ENCODE measurements at places on chromosomes 2 and 18. TPM values are rescaled to one million over a fixed set of nuclear protein-coding genes. Genes with fewer than 3 reads are reported as not detected.

GRCh38 chr2:106193690-106193976 is 468 bp downstream of the UXS1 start:
- DNase-seq, result no peak
- peaks cover 27% of the 10 kb centered on the region for H3K4me1 ChIP-seq
- no peaks in the 10 kb centered on the region for H3K27me3 ChIP-seq
- peak overlapping the region; percentile 83 for H3K27ac ChIP-seq
- H3K4me3 ChIP-seq, result peak overlapping the region; percentile 83

DNA sequence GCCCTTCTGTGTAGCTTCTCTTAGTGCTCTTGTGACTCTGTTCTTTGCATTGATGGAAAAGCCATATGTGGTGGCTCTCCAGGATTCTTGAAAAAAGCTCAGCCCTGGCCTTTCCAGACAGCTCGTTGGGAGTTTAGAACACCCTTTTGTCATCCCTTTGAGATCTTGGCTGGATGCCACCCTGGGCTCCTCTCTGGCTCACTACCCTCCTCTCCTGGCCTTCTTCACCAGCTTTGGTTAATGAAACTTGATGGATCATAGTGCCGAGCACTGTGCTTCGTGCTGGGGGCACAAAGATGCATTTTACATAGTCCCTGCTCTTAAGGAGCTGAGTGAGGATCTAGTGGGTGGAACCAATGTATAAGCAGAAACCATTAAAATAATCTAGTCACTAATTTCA is 15.6 kb upstream of the FHOD3 start:
- H3K27ac ChIP-seq, result no peak overlapping the region
- H3K27me3 ChIP-seq, result no peaks in the 10 kb centered on the region
- no peak for DNase-seq
- H3K36me3 ChIP-seq, result no peaks in the 10 kb centered on the region
- no peak overlapping the region for H3K4me3 ChIP-seq

- H3K27ac ChIP-seq, result peak overlapping the region; percentile 2
- H3K4me3 ChIP-seq, result no peak overlapping the region
- H3K4me1 ChIP-seq, result peaks cover 27% of the 10 kb centered on the region
- no peaks in the 10 kb centered on the region for H3K27me3 ChIP-seq
- no peaks in the 10 kb centered on the region for H3K36me3 ChIP-seq
- DNase-seq, result peak; percentile 36
Observed at GRCh38 chr18:22253676-22254075, 84.3 kb downstream of the GATA6 start.

GRCh38 chr2:177625744-177626650 is 233.4 kb downstream of the AGPS start:
- H3K4me1 ChIP-seq, result no peaks in the 10 kb centered on the region
- no peak for DNase-seq
- no peaks in the 10 kb centered on the region for H3K27me3 ChIP-seq
- no peak overlapping the region for H3K4me3 ChIP-seq
- H3K36me3 ChIP-seq, result no peaks in the 10 kb centered on the region

GRCh38 chr2:232299927-232300674 is 78.5 kb upstream of the ALPP start:
- peaks cover 23% of the 10 kb centered on the region for H3K36me3 ChIP-seq
- DNase-seq, result no peak
- H3K27ac ChIP-seq, result no peak overlapping the region
- H3K4me3 ChIP-seq, result no peak overlapping the region
- no peaks in the 10 kb centered on the region for H3K4me1 ChIP-seq

DNA sequence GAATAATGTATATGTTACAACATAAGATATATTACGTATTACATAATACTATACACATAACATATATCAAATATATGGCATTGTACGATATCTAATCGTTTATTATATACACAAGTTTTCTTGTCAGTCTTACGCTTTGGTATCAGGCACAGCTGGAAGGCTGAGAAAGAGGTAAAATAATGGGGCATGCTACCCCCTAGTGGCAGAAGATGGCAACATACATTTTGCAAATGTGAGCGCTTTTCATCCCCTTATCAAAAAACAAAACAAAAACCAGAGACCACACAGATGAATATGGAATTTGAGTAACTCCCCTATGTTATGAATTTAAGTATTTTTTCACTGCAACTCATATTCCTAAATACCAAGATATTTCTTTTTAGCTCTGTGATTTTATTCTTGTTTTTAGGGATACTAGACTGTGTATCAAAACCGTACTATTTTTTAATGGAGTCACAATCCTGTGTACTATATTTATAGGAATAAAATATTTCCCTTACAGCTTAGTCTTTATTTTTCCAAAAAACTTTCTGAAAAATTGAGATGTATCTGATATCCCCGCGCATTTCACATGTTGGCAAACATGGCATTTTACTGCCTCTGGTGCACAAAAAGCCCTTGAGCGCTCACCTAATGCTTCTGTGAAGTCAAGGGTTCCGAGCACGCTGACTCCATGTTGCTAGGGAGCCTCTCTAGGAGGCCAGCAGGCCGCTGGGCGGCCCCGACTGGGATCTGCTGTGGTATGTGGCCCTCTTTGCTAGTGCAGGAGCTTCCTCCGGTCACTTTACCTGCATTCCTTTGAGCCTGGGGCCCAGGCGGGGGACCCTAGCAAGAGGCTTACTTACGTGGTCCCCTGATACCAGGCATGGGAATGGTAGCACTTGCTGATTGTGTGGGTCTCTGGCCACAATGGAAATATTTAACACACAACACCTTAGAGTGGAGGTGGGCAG is 62.5 kb downstream of the SLC4A3 start:
- H3K27ac ChIP-seq, result peak overlapping the region; percentile 40
- H3K4me1 ChIP-seq, result peaks cover 10% of the 10 kb centered on the region
- H3K36me3 ChIP-seq, result no peaks in the 10 kb centered on the region
- no peak overlapping the region for H3K4me3 ChIP-seq
- no peaks in the 10 kb centered on the region for H3K27me3 ChIP-seq
- DNase-seq, result peak; percentile 31

DNA sequence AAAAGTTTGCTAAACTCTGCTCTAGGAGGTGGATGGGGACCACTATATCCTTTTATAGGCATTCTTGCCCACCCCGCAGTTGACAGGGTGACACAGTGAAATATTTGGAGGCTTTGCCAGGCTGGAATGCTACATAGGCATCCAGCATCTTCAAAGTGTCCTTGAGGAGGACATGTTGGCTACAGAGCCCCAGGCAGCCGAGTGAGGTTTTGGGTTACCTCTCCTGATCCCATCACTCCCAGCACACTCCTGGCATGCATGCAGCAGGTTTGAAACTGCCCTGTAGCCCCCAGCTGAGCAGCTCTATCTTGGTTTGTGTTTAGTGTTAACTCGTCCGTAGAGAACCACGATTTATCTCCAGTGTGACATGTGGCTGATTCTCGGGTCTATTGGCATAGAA is 7.3 kb downstream of the FOSL2 start:
- no peak overlapping the region for H3K4me3 ChIP-seq
- DNase-seq, result no peak
- peaks cover 85% of the 10 kb centered on the region for H3K4me1 ChIP-seq

- no peak for DNase-seq
- H3K27ac ChIP-seq, result no peak overlapping the region
- no peaks in the 10 kb centered on the region for H3K27me3 ChIP-seq
- H3K4me1 ChIP-seq, result no peaks in the 10 kb centered on the region
Observed at GRCh38 chr2:174180726-174181236, 67.6 kb downstream of the OLA1 start.

GRCh38 chr2:120452945-120453634 is 107.2 kb downstream of the INHBB start:
- H3K36me3 ChIP-seq, result no peaks in the 10 kb centered on the region
- DNase-seq, result no peak
- no peak overlapping the region for H3K27ac ChIP-seq
- H3K4me3 ChIP-seq, result no peak overlapping the region
- H3K4me1 ChIP-seq, result no peaks in the 10 kb centered on the region

GRCh38 chr2:72263043-72263775 is 115.5 kb upstream of the CYP26B1 start:
- H3K4me3 ChIP-seq, result no peak overlapping the region
- no peak overlapping the region for H3K27ac ChIP-seq
- peaks cover 7% of the 10 kb centered on the region for H3K4me1 ChIP-seq
- H3K36me3 ChIP-seq, result no peaks in the 10 kb centered on the region

The AP1S3 gene
- 0.31 TPM for total RNA-seq

The IL36G gene
- not detected for total RNA-seq

The GALNT3 gene
- total RNA-seq, result not detected

The SH3BP4 gene
- total RNA-seq, result 18.5 TPM

The C1QL2 gene
- total RNA-seq, result 0.25 TPM

The TACR1 gene
- not detected for total RNA-seq

The BOLL gene
- not detected for total RNA-seq
